ENCODE measurements at places on chromosomes 5 and 9. TPM values are rescaled to one million over a fixed set of nuclear protein-coding genes. Genes with fewer than 3 reads are reported as not detected.
A peak's percentile ranks its signal among the peaks of the same experiment; 100 is the strongest.

The EGFL7 gene
- 49.4 TPM for total RNA-seq

The SH3TC2 gene
- 5.8 TPM for total RNA-seq

DNA sequence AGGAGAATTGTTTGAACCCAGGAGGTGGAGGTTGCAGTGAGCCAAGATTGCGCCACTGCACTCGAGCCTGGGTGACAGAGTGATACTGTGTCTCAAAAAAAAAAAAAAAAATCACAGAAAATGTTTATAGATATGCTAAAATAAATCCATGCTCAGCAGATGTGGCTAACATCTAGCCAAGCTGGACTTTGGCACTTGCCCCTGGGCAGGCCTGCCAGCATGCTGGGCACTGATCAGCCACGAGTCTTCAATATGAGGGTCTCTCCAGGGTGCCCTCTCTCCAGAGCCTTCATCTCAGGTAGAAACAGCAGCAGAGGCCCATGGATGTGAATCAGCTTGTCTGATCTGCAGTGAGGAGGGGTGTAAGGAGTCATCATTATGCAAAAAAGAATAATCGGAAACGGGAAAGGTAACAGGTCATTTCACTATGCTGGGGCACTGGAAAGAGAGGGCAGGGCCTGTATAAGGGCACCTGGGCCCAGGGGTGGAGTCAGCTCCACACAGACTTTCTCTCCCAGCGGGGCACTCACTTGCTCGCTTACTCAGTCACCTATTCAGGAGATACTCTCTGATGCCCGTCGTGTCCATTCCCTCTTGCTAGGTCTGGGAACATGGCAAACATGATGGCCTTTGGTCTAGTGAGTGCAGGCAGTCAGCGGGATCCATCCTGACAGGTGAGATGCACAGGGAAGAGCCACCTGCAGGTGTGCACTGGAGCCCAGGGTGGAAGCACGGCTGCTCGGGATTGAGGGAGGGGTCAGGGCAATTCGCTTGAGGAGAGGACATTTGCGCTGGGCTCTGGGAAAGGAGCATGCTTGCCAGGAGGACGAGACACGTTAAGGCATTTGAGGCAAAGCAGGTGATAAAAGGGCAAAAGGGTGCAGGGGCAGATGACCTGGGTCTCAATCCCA lies 17.1 kb downstream of the RNF44 start:
- DNase-seq, result no peak

The ROR2 gene
- 44.3 TPM for total RNA-seq

The SLC4A9 gene
- not detected for total RNA-seq

DNA sequence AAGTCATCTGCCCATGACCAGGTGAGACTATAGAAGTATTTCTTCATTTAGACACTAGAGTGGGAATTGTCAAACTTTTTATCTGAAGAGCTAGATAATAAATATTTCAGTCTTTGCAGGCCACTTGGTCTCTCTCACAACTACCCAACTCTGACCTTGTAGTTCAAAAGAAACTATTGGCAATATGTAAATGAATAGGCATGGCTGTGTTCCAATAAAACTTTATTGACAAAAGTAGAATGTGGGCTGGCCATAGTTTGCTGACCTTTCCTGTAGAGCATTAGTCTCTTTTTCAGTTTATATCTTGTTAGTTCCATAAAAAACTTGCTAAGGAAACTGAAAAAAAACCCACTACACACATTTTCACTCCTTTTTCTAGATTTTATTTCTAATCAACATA lies 535.5 kb downstream of the PRR16 start:
- no peak for DNase-seq

- DNase-seq, result no peak
These were observed 97.6 kb upstream of the GRHPR start for GRCh38 chr9:37324691-37325490.

GRCh38 chr5:166781737-166782136 lies 1509.7 kb upstream of the WWC1 start:
- peak; percentile 71 for DNase-seq

DNA sequence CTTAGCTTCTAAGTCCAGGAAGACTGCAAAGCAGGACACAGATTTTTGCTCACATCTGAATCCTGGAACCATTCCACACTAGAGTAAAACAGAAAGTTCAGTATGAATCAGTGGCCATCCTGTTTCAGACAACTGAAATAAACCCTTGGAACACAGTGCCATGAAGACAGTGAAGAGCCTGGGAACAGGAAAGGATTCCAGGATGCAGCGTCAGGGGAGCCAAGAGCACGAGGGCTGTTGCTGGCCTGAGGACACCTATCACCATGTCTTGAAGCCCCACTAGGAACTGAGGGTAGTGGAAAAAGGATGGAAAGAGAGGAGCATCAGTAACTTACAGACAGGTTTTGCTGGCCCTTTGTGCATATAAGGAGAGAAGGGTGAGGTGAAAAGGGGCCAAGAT lies 115.3 kb upstream of the FSTL4 start:
- no peak for DNase-seq

The CCDC180 gene
- total RNA-seq, result 13.0 TPM

The BRINP1 gene
- 1.9 TPM for total RNA-seq

DNA sequence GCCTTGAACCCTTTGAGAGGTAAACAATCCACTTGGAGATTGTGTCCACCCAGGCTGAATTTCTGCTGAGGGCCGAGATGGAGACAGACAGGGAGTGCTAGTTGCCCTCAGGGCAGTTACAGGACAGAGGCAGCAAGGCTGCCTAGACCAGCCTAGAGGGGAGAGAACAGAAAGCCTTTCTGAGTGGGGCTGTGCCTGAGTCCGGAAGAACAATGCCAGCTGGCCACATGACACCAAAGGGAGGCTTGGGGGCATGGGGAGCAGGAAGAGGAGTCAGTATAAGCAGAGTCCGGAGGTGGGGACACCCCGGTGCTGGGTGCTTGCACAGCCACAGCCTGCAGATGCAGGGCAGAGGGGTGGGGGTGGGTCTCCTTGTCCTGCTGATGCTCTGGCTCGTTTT lies 145.7 kb downstream of the CFAP90 start:
- DNase-seq, result no peak
